ENCODE measurements at places on chromosomes 6 and 20.

GRCh38 chr6:2782356-2782708, 17.1 kb downstream of the WRNIP1 start:
- no peak for DNase-seq

DNA sequence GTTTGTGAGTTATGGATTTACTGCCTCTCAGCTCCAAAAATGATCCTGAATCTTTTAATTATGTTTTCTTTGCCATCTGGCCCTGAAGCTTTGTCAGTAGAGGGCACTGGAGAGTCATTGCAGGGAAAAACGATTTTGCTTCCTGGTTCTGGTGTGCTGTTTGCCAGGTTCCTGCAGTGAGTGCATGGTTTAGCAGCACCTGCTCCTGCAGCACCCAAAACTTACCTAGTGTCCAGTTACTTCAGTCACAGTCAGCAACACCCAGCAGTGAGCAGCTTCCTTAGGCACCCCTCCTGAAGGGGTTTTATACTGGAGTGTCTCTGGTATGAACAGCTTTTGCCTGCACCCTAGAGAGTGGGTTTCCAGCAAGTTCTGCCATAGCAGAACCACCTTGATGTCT, 6.0 kb upstream of the TRIM26 start:
- DNase-seq = peak; percentile 36

- DNase-seq = no peak
Measured at GRCh38 chr6:127076466-127076865, 42.0 kb upstream of the RSPO3 start.

GRCh38 chr6:95099410-95099809, 477.9 kb upstream of the MANEA start:
- no peak for DNase-seq

DNA sequence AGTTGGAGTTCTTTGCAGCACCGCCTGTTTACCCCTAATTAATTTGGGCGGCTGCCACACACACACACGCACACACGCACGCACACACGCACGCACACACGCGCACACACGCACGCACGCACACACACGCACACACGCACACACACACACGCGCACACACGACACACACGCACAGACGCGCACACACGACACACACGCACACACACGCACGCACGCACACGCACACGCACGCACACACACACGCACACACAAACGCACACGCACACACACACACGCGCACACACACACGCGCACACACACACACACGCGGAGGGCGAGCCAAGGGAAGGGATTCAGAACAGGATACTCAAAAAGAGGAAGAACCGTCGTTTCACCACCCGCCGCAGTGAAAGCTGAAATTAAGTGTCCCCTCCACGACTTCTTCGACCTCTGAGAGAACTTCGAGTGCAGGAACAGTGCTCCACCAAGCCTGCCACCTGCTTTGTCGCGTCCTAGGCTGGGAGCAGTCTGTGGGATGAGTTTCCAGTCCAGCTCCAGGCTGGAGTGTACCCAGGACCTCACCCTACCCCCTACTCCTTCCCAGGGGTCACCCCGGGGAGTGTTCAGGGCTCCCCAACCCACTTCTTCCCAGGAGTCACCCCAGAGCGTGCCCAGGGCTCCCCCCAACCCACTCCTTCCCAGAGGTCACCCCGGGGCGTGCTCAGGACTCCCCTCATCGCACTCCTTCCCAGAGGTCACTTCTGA, 1.1 kb downstream of the RNASET2 start:
- no peak for DNase-seq

DNA sequence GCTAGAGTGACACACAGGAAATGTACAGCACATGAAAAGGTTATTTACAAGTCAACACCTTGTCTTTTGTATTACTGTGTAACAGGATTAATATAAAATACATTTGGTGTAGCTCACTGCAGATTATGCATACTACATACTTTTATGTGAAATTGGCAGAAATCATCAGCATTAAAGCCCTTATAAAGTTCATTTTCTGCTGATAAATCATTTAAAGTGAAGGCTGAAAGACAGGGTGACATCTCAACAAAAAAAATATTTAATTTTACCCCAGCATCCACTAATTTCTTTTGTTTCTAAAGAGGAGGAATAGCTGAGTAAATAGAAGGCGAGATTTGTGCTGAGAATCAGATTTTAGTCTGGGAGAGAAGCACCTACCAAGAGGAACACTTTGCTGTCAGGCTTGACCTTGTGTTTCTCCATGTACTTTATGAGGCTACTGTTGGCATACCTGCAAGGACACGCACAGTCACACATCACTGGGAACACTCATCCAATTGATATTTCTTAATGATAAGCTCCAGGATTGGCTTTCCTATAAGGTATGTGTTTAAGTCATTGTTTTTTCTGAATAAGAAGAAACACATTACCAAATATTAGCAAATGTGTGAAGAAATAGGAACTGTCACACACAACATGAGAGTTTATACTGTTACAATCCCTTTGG, 146.6 kb upstream of the SLC22A16 start:
- DNase-seq = no peak

GRCh38 chr20:61119273-61119672, 132.8 kb upstream of the CDH4 start:
- no peak for DNase-seq

DNA sequence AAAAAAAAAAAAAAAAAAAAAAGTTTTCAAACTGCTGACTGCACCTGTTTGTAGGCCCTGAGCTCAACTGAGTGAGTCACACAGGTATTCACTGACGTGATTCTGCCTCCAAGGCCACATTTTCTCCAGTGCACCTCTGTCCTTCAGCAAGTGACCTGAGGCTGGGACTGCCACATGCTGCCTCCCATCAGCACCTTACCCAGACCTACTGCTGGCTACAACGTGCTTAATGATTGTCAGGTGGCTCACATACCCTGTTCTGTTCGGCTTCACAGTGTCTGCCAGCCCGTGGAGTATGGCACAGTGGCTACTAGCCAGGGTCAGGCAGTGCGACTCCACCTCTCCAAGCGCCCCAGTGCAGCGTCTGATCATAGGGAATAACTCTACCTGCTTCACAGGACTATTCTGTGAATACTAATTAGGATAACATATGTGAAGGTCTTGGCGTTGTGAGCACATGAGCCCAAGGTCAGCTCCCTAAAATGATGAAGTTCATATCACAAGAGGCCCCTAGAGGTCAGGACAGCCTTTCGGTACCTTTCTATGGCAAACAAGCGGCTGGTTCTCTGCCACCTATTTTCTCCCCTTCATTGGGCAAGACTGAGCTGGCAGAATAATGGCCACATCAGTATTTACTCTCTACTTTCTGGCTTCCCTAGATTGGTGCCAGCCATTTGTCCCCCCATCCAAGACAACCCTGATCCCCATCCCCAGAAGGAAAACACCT, 28.1 kb downstream of the RIPOR3 start:
- no peak for DNase-seq

GRCh38 chr20:45987108-45987780, 15.2 kb upstream of the ZNF335 start:
- DNase-seq = peak; percentile 61

GRCh38 chr6:136326038-136326553, 36.5 kb upstream of the BCLAF1 start:
- DNase-seq = no peak

- peak; percentile 57 for DNase-seq
Measured at GRCh38 chr6:30463651-30464618, 25.4 kb upstream of the HLA-E start.

DNA sequence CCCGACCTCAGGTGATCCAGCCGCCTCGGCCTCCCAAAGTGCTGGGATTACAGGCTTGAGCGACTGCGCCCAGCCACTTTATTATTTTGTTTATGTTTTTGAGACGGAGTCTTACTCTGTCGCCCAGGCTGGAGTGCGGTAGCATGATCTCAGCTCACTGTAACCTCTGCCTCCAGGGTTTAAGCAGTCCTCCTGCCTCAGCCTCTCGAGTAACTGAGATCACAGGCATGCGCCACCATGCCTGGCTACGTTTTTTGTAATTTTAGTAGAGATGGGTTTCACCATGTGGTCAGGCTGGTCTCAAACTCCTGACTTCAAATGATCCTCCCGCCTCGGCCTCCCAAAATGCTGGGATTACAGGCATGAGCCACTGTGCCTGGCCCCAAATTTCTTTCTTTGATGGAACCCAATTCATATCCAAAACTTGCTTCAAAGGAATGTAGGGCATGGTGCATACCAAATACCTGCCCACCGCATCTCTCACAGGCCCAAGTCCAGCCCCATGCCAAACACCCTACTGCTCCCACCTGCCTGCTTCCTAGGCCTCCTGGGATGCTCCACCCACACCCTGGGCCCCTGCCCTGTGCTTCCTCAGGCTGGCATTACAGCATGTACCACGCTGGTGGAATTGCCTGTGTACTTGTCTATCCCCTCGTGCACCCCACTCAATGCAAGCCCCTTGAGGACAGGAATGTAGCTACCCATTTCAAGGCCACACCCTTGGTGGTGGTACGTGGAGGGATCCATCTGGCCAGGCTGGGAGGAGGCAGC, 4.9 kb upstream of the HMGA1 start:
- no peak for DNase-seq

DNA sequence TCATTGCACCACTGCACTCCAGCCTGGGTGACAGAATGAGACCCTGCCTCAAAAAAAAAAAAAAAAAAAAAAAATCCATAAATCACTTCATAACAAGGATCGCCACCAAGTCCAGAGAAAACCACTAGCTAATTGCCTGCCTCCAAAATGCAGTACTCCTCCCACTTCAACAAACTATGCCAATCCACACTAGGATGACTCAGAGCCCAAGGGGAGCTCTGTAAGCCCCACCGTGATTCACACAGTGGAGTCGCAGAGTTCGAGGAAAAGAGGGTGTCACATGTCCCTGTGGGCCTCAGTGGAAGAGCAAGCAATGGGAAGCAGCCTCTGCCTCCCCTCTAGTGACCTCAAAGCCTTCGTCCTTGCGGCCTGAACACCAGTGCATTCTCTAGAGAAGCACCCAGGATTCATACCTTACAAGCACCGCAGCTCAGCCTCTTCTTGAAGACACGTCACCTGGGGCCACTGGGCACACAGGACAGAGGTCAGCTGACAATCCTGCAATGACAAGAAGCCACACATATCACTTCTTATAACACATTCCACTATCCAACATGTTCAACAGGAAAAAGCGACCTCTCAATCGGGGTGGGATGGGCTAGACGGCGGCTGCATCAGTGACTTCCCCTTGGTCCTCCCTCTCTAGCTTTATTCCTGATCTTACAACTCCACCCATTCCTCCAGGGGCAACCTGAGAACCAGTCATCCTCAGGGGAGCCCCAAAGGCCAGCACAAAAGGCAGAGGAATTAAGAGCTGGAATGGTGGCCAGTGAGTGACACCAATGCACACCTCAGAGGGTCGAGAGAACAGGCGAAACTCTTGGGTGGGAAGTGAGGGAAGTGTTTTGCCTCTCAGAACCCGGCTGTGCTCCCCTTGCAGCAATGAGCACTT, 8.9 kb downstream of the SNHG17 start:
- no peak for DNase-seq

GRCh38 chr6:12716298-12716916, at the start of gene PHACTR1:
PHACTR1 (plus strand) TSS chr6:12716767.
- no peak for DNase-seq

GRCh38 chr6:87529221-87529620, 56.4 kb downstream of the SLC35A1 start:
- no peak for DNase-seq

GRCh38 chr6:42162384-42162783, 10.8 kb upstream of the GUCA1A start:
- no peak for DNase-seq

GRCh38 chr6:115753446-115753845, 307.2 kb downstream of the FRK start:
- no peak for DNase-seq

DNA sequence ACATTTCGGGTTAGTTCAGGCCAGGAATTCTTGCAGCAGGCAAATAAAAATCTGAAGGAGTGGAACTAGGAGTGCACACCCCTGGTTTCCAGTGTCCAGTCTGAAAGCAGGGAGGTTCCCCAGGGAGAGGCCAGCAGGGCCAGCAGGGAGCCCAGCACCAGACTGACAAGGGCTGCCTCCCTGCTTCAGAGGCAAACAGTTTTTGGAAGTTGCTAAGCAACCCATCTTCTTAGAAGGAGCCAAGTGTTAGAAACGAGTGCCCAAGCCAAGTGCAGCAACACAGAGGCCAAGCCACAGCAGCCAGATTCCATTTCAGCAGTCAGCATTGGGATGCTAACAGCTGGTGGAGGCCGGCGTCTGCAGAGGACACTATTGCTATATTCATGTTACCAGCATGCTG, 179.1 kb downstream of the SYNDIG1 start:
- no peak for DNase-seq
